ENCODE measurements at places on chromosomes 16 and 17.
A peak's percentile ranks its signal among the peaks of the same experiment; 100 is the strongest.

- DNase-seq: no peak
Observed at GRCh38 chr17:82548681-82549303, 29.3 kb downstream of the FOXK2 start.

DNA sequence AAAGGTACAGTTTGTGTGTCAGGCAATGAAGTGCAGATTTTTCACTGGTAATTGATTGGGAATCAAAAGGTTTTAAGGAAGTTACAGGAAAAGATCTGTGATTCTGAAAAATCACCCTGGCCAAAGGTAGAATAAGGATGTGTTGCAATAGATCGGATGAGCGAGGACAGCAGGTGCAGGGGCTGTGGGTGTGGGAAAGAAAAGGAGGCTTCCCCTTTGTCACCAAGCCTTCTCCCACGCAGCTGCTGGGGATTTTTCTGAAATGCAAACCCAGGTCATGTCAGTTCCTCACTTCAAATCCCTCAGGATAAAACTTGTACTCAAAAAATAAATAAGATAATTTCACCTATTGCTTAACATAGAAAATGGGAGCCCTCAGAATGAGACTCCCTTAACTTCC is 47.9 kb upstream of the ARHGAP17 start:
- DNase-seq: no peak

DNA sequence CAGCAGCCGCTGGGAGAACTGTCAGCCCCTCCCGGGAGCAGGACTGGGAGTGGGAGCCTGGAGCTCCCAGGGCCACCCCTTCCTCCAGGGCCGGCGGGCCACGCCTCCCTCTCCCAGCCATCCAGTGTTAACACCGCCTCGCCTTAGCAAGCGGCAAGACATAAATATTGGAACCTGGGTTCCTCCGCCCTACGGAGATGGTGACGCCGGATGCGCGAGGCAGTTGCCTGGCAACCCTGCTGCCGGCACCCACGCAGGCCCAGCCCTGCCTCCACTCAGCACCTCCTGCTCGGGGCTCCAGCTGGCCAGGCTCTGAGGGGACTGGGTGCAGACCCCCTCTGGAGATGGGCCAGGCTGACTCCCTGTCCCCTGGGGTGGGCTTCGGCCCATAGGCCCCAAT is 27.4 kb upstream of the CACNA1H start:
- DNase-seq: no peak

DNA sequence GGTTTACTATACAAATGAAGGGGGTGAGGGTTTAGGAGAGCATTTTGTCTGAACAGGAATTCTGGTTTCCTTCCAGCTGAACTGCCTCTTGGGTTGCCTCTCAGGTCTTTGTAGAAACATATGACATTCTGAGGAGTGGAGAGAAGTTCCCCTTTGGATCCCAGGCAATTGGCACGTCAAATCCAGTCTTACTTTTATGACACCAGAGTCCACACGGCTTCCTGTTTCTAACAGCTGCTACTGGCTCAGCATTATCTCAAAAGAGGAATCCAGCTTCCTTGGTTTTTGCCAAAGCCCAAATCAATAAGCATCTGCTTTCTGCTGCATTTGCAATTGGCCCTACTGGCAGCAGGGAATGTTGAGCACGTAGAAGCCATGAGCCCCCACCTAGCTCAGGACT is 97.6 kb upstream of the FAM20A start:
- no peak for DNase-seq

DNA sequence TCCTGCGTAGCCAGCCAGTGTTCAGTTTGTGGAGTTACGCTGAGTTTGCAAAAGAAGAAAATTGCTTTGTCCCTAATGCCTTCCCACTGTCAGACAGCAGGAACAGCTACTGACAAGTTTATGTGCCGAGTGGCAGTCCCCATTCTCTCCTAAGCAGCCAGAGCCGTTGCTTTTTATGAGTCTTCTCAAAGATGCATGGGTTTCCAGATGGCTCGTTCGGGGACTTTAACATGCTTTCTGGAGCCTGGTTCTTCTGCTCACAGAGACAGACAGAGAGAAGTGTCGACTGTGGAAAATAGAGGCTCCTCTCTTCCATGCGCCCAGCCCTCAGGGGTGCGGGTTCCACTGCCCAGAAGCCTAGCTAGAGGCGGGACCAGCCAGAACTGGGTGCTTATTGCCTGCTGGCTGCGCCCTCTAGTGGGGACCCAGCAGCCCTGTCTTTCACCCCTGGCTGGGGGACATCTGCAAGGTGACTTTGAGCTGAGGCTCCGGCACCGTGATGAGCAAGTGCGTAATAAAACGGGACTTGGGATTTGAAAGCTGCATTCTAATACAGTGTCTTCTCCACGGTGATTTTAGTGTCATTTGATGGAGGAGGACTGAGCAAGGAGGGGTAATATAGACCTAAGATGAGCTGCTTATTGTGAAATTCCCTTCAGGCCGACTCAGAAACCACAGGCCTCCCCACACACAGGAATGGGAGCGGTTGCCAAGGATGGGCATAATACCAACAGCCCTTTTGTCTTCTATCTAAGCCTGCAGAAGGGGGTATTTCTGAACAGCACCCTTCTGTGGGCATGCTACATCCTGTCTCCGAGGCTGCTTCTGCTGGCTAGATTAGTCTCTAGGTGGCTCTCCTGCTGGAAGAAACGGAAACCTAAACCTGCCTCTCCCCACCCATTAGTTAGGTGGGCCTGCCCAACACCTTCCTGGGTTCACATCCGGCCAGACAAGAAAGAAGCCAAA is 73.1 kb downstream of the CCDC182 start:
- peak; percentile 69 for DNase-seq
